Right cardiac atrium (tissue), 5 donors: ENCODE measurements at places on chromosomes 3 and 15. TPM values are rescaled to one million over a fixed set of nuclear protein-coding genes. Genes with fewer than 3 reads are reported as not detected.

DNA sequence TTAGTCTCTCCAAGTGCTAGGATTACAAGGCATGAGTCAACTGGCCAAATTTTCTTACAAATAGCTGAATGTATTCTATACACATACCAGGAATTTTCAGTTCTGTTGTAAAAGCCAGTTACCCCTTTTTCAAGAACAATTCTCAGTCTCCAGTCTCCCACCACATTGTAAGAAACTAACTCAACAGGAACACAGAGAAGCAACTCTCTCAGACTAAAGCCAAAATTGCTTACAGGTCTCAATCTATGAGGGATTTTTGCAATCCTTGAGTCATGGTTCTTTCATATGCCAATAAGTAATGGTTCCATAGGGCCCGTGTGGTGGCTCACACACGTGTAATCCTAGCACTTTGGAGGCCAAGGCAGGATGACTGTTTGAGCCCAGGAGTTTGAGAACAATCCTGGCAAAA is 8.5 kb downstream of the IP6K2 start:
- DNase-seq: no peak

DNA sequence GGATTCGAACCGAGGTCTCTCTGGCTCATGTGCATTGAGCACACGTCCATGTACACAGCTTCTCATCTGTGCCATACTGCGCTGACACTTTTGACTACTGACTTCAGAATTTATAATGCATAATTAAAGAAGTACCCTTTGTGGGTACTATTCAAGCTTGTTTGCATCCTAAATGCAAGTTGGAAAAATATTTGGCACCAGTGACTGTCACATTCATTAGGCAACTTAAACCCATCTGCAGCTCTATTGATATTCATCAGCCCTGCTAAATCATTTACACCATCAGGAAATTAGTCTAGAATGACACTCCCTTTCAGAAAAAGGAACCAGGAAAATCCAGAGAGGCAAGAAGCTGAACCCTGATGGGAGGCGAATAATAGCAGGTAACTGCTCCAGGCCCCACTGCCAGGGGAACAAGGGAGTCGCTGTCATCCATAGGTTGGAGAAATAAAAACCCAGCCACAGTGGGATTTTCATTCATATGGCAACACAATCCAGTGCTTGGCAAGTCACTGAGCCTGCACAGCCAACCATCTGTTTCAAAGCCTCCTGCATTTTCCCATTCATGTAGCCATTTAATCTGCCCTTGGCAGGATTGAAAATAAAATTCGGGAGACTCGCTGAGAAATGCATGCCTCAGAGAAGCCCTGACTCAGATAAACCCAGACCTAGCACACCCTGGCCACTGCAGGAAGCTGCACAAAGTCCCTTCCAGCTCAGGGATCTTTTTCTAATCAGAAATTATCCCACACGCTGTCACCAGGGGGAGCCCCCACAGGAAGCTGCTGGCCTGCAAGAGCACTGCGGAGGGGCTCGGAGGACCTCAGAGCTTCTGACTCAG is 103.0 kb upstream of the VEPH1 start:
- peak; percentile 65 for DNase-seq

DNA sequence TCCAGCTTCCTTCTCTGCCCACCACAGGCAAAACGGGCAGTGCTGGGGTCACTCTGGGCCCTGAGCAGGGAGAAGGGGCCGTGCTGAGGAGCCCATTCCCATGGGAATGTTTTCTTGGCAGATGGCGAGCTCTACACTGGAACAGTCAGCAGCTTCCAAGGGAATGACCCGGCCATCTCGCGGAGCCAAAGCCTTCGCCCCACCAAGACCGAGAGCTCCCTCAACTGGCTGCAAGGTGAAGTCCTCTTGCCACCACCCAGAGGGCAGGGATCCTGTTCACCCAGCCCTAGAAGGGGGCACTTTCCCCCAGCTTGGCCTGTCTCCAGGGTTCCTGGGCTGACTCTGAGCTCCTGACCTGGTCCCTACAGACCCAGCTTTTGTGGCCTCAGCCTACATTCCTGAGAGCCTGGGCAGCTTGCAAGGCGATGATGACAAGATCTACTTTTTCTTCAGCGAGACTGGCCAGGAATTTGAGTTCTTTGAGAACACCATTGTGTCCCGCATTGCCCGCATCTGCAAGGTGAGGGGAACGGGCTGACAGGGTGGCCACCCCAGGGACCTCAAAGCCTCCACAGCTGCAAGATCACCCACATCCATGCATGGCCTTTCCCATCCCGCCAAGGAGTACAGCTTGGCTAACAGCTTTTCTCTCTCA is 12.4 kb downstream of the CIB1 start:
- peak; percentile 92 for DNase-seq

DNA sequence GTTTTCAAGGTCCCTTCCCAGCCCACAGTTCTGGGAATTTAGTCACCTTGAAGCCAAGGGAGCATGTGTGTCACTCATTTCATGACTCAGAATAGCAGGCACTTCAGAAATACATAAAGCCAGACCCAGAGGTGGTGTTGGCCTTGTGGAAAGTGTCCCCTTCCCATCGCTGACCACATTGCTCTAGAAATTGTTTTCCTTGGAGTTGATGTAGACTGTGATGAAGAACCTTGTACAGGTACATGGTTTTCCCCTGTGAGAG is 158.8 kb downstream of the SLCO3A1 start:
- DNase-seq: no peak

DNA sequence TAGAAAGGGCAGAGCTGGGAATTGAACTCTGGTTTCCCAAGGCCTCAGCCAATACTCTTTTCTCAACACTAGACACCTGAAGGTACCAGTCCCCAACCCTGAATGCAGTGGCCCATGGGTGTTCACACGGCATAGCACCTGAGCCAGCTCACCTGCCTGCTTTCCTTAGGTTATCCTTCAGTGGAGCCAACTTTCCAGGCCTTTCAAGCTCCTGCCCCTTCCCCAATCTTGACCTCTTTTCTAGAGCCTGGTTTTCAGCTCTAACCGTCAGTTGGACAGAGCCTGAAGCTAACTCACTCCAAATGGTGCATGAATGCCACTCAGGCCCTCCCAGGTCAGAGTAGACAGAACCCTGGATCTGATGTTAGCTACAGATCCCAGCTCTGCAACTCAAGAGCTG is 66.1 kb upstream of the ITGA11 start:
- no peak for DNase-seq

DNA sequence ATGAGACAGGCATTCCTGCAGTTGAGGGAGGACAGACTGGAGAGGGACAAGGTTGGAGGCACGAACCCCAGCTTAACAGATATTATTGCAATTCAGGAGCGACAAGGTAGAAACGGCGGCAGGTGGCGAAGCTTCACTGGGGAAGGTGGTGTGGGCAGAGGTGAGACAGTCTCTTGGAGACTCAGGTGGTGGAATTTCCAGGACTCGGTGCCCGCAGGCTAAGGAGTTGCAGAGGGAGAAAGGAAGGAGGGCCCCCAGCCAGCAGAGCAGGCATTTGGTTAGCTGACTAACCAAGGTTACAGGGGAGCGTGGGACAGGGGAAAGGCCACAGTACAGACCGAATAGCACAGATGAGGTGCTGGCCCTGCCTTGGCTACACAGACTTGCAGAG is 3.0 kb downstream of the FAM174B start:
- no peak for DNase-seq

DNA sequence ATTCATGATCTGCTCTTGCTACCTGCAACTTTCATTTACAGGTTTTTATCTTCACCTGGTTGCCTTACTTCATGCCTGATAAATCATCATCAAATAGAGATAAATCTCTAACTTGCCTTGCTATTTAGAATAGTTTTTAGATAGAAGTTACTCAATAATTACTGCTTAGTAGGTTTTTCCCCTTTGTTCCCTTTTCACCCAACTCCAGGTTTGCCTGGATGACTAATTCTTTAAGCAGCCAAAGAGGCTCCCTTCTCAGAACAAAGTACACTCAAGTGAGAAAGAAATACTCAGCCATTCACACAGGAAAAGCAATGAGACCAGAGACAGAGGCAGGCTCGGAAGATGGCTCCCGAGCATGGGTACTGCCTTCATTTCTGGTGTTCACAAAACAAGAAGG is 268.1 kb upstream of the CRBN start:
- DNase-seq: no peak

- DNase-seq: no peak
Observed at GRCh38 chr15:88613074-88613944, 7.8 kb upstream of the AEN start.

- no peak for DNase-seq
Observed at GRCh38 chr3:98733812-98734281, 29.3 kb upstream of the ST3GAL6 start.

DNA sequence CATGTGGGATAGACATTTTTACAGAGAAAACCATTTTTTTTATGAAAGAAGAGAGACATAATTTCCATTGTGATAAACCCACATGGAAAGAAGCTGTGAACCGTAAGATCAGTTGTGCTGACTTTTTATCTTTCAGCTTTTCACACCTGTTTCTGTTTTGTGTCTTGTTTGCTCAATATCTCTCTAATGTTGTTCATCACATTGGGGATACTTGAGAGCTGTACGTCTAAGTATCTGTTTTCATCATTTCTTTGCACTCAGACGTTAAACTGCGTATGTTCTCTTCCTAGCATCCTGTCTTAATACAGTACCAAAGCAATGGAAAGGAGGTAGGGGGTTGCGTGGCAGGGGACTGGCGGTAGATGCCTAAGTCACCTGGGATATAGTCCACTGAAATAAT is 449.0 kb downstream of the NAALADL2 start:
- DNase-seq: no peak

DNA sequence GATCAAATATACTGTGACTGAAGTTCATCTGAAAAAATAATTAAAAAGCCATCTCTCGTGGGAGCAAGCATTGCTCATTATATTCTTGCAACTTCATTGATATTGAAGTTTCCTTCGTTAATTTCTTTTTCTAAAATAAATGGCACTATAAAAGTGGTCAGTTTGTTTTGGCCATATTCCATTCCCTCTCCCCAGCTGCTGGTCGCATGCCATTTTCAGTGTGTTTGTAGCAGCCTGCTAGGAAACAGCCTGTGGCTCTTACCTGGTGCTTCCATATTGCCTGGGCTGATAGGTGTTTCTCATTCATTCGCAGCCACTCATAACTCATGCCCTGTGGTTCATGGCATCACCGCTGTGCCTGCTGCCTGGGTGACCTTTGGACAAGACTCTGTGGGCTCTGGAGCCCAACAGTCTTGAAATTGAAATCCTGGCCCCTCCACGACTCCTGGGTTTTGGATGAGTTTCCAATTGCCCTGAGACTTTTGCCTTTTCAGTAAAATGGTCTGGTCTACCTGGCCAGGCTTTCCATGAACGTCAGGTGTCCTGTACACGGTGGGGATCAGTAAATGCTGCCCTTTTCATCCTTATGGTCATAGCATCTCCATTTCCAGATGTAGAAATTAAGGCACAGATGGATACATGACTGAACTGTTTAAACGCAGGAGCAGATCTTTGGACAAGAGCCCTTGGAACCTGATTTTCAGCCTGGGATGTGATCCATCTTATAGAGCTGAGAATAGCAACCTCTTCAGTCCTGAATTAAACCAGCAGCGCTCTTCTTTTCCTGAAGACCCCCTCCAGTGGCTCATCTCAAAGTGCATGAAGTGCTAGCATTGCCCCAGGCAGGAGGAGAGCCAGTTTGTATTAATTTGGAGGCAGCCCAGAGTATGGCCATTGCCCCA is 69.4 kb downstream of the SLCO3A1 start:
- DNase-seq: no peak

GRCh38 chr15:39581242-39581792 is 438 bp downstream of the THBS1 start:
- DNase-seq: no peak

- DNase-seq: no peak
Observed at GRCh38 chr3:149058602-149059001, 27.7 kb downstream of the HLTF start.

- DNase-seq: no peak
Observed at GRCh38 chr3:60298141-60298540, 953.1 kb downstream of the FHIT start.

DNA sequence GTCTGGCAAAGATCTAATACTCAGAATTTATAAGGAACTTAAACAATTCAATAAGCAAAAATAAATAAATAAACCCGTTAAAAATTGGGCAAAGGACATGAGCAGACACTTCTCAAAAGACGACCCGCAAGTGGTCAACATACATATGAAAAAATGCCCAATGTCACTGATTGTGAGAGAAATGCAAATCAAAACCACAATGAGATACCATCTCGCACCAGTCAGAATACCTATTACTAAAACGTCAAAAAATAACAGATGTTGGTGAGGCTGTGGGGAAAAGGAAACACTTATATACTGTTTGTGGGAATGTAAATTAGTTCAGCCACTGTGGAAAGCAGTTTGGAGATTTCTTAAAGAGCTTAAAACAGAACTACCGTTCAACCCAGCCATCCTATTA is 188.0 kb upstream of the MRPL3 start:
- no peak for DNase-seq

GRCh38 chr3:51680196-51680595 is 9.1 kb downstream of the TEX264 start:
- no peak for DNase-seq

GRCh38 chr15:98369081-98369716 is 279.1 kb upstream of the IGF1R start:
- DNase-seq: no peak

GRCh38 chr15:100759106-100759505 is 120.5 kb upstream of the ALDH1A3 start:
- DNase-seq: no peak

- no peak for DNase-seq
Observed at GRCh38 chr3:188183452-188183851, 29.5 kb downstream of the LPP start.

- no peak for DNase-seq
Observed at GRCh38 chr3:9043063-9043462, 79.8 kb upstream of the RAD18 start.

GRCh38 chr3:159654183-159655134 is 334.2 kb upstream of the IL12A start:
- no peak for DNase-seq

- no peak for DNase-seq
Observed at GRCh38 chr3:50876947-50877346, 202.2 kb downstream of the DOCK3 start.

DNA sequence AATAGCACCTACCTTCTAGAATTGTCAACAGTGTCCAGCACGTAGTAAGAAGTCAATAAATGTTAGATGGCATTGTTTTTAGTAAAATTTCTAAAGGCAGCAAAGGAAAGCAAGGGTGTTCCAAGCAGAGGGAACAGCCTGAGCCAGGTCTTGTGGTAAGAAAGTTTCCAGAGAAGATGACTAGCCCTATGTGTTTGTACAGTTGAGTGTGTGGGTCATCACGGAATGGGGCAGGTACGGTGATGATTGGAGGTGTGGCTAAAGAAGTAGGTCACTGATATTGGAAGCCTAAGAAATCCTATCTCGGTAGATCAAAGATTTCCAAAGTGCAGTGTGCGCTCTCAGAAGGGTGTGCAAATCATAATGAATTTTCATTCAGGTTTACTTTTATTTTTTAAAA is 94.2 kb upstream of the BCL6 start:
- DNase-seq: no peak

Gene TTBK2
- 38.6 TPM for total RNA-seq

Gene NR1I2
- total RNA-seq: not detected

Gene TMEM108
- total RNA-seq: 13.2 TPM

Gene POC1A
- total RNA-seq: 1.0 TPM

Gene TTC14
- 24.4 TPM for total RNA-seq

Gene GOLGA8J
- 0.32 TPM for total RNA-seq

Gene CPNE4
- 2.6 TPM for total RNA-seq

Gene TRPM1
- not detected for total RNA-seq

Gene TEX55
- not detected for total RNA-seq

Gene BTLA
- total RNA-seq: not detected

Gene KCNMB2
- 10.0 TPM for total RNA-seq

Gene KCNAB1
- 1.1 TPM for total RNA-seq

Gene DHX36
- total RNA-seq: 35.6 TPM

Gene PLSCR2
- 0.23 TPM for total RNA-seq

Gene MED12L
- total RNA-seq: 0.71 TPM

Gene CEP19
- total RNA-seq: 1.3 TPM

Gene EAF2
- 5.2 TPM for total RNA-seq
